CD4-positive, alpha-beta memory T cell (primary cell): ENCODE measurements at places on chromosomes 3 and 15. TPM values are rescaled to one million over a fixed set of nuclear protein-coding genes. Genes with fewer than 3 reads are reported as not detected.

ZKSCAN7 gene
- 4.2 TPM for total RNA-seq

PHC3 gene
- 168 TPM for total RNA-seq

DNA sequence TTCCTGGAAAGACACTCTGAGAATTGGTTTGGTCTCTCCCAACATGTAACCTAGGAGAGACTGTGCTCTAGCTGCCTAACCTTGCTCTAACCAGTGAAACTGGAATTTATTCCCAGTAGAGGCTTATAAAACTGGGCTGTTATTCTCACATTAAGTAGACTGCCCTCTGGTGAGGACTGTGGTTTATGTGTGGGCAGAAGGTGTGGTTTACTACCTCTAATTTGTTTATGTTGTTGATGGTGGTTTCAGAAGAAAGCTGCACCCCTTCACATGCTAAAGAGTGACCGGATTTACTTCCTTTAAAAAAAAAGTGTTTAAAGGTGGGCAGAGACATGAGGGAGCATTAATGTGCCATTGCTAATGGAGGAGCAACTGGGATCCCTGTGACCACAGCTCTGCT, 273.2 kb downstream of the MECOM start:
- H3K4me1 ChIP-seq = no peaks in the 10 kb centered on the region
- DNase-seq = no peak
- H3K4me3 ChIP-seq = no peak overlapping the region
- H3K36me3 ChIP-seq = no peaks in the 10 kb centered on the region

DNA sequence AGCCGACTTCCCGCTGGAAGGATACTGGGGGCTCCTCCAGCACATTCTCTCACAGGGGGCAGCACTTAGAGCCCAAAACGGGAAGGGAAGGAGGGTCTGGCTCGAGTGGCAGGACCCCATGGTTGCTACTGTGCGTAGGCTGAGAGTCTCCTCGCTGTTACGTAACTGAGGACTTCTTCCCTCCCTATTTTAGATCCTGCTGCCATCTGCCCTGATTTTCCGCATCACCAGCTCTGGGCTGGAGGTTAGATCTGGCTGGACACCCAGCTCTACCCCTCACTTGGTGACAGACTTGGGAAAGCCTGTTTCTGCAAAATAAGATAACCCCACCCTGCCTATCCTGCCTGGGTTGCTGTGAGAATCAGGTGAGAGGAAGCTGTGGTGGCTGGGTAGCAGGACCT, 47.7 kb downstream of the BDH1 start:
- H3K27ac ChIP-seq = no peak overlapping the region
- H3K4me1 ChIP-seq = peaks cover 8% of the 10 kb centered on the region
- DNase-seq = no peak
- H3K27me3 ChIP-seq = no peaks in the 10 kb centered on the region

GRCh38 chr15:60722328-60723112, 243.6 kb upstream of the ICE2 start:
- no peak overlapping the region for H3K4me3 ChIP-seq
- H3K27ac ChIP-seq = peak overlapping the region; percentile 72
- H3K36me3 ChIP-seq = no peaks in the 10 kb centered on the region
- H3K27me3 ChIP-seq = no peaks in the 10 kb centered on the region

DNA sequence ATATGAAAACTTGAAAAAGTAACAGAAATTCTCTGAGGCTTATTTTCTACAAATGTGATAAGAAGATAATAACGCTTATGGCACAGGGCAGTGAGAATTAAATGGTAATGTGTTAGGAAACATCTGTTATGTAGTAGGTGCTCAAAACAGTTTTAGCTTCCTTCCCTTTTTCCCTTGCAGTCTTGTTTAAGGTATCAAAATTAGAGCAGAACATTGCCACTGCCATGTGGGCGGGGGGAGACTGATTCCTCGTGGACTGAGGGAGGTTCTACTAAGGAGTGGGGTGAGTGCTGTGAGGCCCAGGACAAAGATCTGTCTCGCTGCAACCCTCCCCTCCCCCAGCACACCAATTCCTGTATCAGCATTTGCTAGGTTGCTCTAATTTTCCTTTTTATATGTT, 702.4 kb downstream of the TUSC7 start:
- H3K36me3 ChIP-seq = no peaks in the 10 kb centered on the region
- H3K4me3 ChIP-seq = no peak overlapping the region
- no peak for DNase-seq
- no peaks in the 10 kb centered on the region for H3K27me3 ChIP-seq
- no peaks in the 10 kb centered on the region for H3K4me1 ChIP-seq
- no peak overlapping the region for H3K27ac ChIP-seq
